Stimulated activated CD4-positive, alpha-beta T cell treated with anti-CD3 and anti-CD28 coated beads, Interleukin-12 subunit alpha, Interleukin-12 subunit beta, amount 100 ng/mL, for 24 hours (primary cell): ENCODE measurements at places on chromosomes 12 and 14.

DNA sequence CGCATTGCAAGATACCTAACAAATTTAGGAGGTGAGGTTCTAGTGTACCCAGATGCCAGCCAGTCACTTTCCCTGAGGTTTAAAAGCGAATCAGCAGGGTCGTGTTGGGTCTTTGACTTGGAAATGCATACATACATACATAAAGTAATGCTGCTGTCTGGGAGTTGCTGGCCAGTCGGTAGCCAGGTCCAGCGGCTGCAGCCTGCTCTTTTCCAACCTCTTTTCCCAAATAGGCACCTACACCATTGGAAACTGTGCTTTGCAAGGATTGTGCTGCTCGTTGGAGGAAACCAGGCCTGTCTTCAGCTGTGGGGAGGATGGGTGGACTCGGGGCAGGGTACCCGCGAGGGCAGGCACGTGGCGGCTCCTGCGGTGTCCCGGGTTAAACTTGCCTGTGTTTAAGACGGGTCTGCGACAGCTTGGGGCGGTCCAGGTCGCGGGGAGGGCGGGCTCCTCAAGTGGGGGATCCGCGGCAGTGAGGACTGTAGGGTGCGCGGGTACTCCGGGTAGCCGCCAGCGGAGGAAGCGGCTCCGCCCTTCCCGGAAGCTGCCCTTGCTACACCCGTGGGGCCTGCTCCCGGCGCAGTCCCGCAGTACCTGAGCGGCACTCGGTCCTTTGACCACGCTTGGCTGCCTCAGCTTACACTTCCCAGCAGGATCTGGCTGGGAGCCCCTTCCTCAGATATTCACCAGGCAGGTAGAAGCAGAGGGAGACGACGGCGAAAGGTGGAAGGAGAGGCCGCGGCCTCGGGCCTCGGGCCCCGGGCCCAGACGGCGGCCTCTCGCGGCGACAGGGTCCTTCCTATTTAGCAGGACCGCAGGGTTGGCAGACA, 2.7 kb downstream of the TTC6 start:
- no peak for DNase-seq

GRCh38 chr12:122385171-122386016, 37.1 kb downstream of the CLIP1 start:
- no peak for DNase-seq

DNA sequence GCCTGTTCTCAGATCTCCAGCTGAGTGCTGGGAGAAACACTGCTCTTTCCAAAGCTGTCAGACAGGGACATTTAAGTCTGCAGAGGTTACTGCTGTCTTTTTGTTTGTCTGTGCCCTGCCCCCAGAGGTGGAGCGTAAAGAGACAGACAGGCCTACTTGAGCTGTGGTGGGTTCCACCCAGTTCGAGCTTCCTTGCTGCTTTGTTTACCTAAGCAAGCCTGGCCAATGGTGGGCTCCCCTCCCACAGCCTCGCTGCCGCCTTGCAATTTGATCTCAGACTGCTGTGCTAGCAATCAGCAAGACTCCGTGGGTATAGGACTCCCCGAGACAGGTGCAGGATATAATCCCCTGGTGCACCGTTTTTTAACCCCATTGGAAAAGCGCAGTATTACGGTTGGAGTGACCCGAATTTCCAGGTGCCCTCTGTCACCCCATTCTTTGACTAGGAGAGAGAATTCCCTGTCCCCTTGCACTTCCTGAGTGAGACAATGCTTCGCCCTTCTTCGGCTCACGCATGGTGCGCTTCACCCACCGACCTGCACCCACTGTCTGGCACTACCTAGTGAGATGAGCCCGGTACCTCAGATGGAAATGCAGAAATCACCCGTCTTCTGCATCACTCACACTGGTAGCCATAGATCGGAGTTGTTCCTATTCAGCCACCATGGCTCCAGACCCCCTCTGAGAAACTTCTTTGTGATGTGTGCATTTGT, 650.3 kb upstream of the ALG10B start:
- no peak for DNase-seq

DNA sequence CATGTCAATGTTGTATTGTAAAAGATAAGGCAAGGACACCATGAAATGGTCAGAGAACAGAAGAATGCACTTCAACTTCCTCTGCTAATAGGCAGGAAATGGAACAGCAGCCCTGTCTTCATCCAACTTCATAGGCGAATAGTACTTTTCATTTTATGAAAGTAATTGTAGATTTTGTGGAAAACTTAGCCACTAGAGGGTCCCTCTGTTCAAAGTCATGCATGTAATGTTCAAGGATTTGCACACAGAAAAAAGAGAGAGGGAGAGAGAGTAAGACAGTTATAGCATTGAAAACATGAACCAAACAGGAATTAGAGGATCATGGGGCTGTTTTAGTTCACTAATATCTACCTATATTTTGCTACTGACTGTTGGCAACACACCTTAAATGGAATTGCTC, 172.2 kb downstream of the FLRT2 start:
- DNase-seq, result no peak

- no peak for DNase-seq
Observed at GRCh38 chr12:96028538-96028937, 6.8 kb downstream of the LTA4H start.

DNA sequence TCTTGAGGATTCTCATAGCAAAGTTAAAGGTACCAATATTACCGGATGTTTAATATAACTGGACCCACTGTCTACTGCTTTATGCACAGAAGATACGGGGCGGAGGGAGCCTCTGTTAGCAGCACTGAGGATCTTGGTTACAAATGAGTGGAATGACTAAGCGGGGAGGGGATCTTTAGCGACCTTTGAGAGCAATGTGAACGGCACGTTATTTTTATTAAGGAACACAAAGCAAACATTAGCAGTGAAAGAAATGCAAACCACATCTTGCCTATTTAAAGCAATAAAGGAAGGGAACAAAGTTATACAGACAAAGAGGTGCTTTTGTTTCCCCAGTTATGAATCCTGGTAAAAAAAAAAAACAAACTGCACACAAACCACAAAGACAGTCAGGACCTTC, 27.1 kb upstream of the PRMT8 start:
- no peak for DNase-seq
